ENCODE measurements at places on chromosomes 3 and 15. TPM values are rescaled to one million over a fixed set of nuclear protein-coding genes. Genes with fewer than 3 reads are reported as not detected.

The PIGBOS1 gene
- total RNA-seq = 6.0 TPM

The LYZL4 gene
- total RNA-seq = not detected

The LMAN1L gene
- total RNA-seq = not detected

The FETUB gene
- not detected for total RNA-seq

The NPAP1 gene
- not detected for total RNA-seq

The IFT57 gene
- 54.5 TPM for total RNA-seq

The DZIP3 gene
- total RNA-seq = 20.7 TPM

The LRTM1 gene
- not detected for total RNA-seq

The LRRC31 gene
- total RNA-seq = not detected

The KLF15 gene
- total RNA-seq = 6.9 TPM

The GHSR gene
- total RNA-seq = not detected

The CTXN2 gene
- total RNA-seq = not detected

The TMEM115 gene
- total RNA-seq = 72.9 TPM
